ENCODE measurements at places on chromosomes 4 and X.

DNA sequence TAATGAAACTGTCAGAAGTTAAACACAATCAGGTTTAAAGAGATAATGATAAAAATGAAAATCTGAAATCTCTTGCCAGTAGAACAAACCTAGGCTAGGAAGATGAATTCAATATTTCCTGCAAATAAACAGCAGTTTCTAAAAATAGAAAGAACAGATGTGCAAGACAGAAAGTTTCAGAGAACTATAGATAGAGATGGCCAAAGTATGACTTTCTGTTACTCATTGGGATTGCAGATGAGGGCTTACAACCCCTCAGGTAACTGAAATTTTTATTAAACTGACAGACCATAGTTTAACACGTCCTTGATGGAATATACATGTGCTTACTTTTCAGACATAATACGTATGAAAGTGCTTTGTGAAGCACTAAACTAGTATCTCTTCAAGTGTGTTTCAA is 82.3 kb upstream of the PPARGC1A start:
- no peak for DNase-seq

DNA sequence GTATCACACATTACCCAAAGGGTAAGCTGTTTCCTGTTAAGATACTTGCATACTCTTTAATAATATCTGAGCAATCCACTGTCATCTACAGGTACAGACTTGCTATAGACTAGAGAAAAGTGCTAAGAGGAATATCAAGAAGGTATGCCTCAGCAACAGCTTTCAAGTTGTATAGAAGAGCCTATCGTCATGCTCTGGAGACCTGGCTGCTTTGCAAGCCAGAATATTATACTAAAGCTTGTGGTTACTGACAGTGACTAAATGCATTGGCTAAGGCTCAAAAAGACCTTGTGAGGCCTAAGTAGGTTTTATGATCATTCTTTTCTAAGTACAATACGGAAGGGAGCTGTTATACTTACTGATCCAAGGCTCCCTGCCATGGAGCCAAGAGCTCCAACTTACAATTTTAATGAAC is 11.3 kb downstream of the LAMP2 start:
- DNase-seq = peak; percentile 69

DNA sequence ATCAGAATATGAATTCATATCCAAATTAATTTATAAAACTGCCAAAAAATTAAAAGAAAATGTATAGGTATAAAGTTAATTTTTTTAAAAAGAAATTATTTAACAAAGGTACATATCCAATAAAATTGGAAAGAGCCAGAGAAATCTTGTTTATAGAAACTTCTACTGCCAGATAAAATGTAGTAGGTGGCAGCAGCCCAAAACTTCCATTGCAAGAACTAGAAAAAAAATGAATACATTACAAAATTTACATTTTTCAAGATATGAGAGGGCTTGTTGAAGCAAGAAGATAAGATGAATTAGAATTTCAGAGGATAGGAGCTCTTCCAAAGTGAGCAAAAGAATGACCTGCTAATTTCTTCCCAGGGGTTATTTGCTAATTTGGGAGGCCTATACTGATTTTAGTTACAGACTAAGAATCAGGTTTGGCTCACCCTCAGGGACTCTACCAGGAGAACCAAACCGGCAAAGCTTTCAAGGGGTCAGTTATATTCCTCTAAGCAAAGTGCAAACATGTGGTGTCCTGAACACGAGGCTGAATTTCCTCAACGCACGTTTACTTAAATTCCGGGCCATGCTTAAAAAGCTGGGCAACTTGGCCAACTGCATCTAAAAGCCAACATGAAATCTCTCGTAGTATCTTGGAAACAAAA is 17.5 kb downstream of the ANKRD50 start:
- DNase-seq = no peak

DNA sequence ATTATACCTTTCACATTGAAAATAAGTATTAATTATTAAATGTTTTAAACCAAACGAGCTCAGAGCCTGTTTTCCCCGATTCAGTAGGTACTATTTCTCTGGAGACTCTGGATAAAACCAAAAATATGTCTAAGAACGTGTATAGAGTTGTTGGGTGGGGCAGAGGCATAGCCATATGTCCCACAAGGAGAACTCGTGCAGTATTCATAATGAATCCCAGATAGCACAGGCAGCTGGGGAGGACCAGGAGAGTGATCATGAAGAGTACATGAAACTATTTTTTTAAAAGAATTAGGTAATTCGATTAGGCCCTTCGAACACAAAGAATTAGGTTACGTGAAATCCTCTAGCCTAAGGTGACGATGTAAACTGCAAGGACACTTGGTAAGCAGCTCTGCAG is 76.1 kb downstream of the CLDN22 start:
- no peak for DNase-seq

DNA sequence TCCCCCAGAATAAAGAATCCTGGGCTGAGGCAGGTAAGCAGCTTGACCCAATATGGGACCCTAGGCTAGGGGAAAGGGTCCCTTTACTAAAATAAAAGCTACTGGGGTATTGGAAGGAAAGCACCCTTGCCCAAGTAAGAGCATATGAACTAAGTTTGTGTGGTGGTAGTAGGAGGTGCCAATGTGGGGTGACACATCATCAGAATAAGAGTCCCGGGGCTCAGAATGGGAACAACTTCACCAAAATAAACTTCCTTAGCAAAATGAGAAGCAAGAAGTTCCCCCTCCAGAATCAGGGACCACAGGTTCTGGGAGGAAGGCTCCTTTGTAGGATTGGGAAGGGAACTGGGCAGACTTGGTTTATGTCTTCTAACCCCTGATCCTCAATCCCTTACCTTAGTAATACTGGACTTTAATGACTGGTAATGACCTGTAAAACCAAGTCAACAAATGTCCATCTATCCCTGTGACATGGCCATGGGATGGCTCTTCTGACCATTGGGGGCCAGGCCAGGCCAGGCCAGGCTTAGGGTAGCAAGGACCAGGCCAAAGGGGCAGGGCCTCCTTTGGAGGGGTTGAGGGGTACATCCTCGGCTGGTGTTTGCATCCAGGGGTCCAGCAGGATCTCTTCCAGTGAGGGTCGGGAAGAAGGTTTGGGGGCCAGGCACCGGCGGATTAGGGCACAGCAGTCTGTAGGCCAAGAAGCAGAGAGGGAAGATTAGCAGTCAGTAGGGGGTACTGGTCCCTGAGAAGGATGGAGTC is 2.3 kb upstream of the SLC35A2 start:
- no peak for DNase-seq

- no peak for DNase-seq
These were observed 31.5 kb downstream of the ACTRT1 start for GRCh38 chrX:128020701-128021100.

DNA sequence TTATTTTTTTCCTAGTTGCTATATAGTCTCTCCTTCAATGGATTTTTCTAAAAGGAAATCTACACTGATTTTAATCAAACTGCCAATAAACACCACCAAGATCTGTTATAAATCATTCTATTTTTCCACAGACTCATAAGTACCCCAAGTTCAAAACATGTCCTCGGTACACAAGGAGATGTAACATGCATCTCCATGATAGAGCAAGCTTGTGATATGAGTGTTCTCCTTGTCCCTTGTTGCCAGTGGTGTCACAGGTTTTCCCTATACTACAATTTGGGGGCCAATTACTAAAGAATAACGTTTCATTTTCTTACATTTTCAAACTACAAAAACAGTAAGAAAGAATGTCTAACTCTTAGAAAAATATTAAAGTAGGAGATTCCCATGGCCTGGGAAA is 491 bp downstream of the ARHGEF6 start:
- DNase-seq = peak; percentile 30

DNA sequence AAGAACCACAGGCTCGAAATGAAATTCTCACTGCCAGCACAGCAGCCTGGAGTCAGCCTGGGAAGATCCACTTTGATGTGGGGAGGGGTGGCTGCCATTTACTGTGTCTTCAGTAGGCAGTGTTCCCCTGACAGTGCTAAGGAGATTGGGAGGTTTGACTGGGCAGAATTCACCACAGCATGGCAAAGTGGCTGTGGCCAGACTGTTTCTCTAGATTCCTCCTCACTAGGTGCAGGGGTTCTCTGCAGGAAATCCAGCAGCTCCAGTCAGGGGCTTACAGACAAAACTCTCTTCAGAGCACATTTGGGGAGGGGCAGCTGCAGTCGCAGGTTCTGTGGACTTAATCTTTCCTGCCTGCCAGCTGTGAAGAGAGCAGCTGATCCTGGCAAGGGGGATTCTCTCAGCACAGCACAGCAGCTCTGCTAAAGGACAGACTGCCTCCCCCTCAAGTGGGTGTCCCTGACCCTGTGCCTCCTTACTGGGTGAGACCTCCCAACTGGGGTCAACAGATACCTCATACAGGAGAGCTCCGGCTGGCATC is 1174.0 kb downstream of the RAPGEF2 start:
- no peak for DNase-seq

GRCh38 chr4:141417387-141417786 is 196.7 kb downstream of the ZNF330 start:
- no peak for DNase-seq

DNA sequence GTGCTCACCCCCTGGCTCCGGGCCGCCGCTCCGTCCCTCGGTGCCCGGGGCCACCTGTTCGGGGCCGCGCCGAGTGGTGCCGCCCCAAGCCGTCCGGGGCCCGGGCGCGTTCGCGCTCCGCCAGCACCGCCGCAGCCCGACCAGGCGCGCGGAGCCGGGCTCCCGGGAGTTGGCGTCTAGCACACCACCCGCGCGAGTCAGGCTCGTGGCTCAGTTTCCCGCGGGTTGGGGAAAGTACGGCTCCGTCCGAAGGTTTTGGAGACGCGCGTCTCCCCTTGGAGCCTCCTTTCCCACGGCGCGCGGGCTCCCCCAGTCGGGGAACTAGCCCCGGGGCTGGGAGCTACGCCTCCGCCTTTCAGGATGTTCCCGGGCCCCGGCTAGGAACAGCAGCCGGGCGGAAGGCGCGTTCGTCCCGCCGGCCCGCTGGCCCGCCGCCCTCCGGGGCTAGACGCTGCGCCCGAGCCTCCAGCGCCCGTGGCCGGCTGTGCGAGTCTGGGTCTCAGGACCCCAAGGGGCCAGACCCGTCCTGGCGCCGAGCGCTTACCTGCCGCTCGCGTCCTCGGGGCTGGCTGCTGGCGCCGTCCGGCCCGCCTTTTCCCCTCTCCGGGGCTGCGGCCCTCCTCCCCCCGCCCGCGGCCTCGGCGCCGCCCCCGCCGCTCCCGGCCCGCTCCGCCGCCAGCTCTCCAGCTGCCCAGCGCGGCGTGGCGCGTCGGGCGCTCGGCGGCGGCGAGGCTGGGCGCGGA is at the start of gene ADGRG2:
TSS of gene ADGRG2 (minus strand) at position 571 of the 743 bp plus-strand sequence. CDS start 53,634 bp downstream, outside the sequence.
- DNase-seq = no peak

DNA sequence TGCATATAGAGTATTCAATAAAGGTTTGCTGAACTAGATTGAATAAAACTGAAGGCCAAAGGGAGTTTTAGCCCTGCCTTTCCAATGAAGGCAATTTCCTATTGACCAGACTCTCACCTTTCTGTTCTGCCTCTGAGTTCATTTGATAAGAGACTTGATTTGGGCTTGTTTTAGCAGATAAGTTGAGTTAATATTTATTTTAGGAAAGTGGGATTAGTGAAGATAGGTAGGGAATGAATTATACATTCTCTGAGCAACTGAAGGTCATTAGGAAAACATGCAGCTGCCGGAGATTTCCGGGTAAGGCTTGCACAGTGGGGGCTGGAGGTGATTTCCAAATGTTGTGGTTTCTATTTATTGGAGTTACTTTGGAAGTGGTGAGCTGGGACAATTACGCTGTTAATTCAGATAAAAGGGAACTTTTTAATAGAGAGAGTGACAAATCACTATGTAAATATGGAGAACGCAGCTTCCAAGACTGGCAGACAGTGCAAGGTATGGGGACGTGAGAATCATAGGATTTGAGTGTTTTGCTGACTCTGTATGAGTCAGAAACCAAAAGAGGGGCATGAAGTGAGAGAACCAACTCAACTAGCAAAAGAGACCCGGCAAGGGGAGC is 553.6 kb upstream of the BOD1L1 start:
- DNase-seq = no peak

GRCh38 chr4:189445613-189446012 is 495.1 kb upstream of the FRG1 start:
- no peak for DNase-seq

- no peak for DNase-seq
These were observed 16.2 kb downstream of the ARHGEF38 start for GRCh38 chr4:105568584-105568983.

GRCh38 chr4:89303814-89304388 is 3.7 kb downstream of the GPRIN3 start:
- no peak for DNase-seq

GRCh38 chr4:123941306-123941705 is 544.7 kb downstream of the SPRY1 start:
- DNase-seq = no peak

DNA sequence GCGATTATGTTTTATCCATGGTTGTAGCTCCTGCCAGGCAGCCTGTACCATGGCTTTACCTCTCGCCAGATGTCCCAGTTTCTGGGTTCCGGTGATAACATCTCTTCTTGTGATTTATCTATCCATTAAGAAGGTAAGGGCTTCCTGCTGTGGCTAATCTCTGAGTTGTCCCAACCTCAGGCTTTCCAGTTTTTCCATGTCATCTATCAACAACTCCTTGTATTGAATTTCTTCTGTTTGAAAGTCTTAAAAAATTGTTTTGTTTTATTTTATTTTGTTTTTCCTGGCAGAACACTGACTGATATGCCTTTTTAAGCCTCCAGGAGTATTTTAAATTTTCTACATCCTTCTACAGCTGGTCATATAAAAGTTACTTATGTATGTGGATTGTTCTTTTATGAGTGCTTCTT is 241.9 kb downstream of the ANTXR2 start:
- DNase-seq = no peak

DNA sequence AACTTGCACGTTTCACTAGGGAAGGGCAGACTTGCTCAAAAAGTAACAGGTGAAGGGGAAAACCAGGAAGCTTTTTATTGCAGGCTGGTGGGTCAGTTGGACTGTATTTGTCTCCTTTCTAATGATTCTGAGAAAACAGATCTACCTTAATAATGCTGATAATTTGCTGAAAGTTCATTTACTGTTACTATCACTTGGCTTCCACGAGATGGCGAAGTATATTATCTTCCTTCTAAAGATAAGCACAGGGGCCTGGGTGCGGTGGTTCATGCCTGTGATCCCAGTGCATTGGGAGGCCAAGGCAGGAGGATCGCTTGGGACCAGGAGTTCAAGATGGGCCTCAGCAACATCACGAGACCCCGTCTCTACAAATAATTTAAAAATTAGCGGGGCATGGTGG is 16.4 kb downstream of the CCKAR start:
- no peak for DNase-seq

DNA sequence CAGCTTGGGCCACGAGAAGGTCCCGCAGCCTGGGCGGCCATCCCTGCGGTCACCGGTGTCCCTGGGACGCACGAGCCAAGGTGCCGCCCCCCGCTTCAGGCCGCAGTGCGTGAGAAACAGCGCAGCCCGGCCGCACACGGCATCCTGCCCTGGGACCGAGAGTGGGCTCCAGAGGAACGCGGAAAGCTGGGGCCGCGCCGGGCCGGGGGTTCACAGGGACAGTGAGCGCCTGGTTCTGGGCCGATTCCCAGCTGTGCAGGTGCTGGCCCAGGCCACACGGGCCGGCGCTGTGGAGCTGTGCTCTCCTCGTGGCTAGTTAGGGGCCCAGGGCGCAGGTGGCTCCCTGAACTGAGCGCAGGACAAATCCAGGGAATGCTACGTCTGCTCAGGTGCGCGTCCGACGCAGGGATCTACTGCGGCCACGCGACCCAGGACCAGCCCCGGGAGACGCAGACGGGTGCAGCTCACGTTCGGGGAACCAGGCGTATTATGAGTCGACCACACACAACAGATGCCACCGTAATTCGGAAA is 25.8 kb upstream of the GTPBP6 start:
- no peak for DNase-seq
